ENCODE measurements at places on chromosomes 4 and X. TPM values are rescaled to one million over a fixed set of nuclear protein-coding genes. Genes with fewer than 3 reads are reported as not detected.

Gene UGT2B7
- total RNA-seq: 0.24 TPM

Gene ASB12
- total RNA-seq: 0.46 TPM

Gene EXOC1L
- not detected for total RNA-seq

Gene EPHA5
- not detected for total RNA-seq

Gene MTNR1A
- not detected for total RNA-seq

Gene ADAM29
- total RNA-seq: not detected

Gene MAGEA4
- total RNA-seq: not detected

Gene GAGE12E
- not detected for total RNA-seq

DNA sequence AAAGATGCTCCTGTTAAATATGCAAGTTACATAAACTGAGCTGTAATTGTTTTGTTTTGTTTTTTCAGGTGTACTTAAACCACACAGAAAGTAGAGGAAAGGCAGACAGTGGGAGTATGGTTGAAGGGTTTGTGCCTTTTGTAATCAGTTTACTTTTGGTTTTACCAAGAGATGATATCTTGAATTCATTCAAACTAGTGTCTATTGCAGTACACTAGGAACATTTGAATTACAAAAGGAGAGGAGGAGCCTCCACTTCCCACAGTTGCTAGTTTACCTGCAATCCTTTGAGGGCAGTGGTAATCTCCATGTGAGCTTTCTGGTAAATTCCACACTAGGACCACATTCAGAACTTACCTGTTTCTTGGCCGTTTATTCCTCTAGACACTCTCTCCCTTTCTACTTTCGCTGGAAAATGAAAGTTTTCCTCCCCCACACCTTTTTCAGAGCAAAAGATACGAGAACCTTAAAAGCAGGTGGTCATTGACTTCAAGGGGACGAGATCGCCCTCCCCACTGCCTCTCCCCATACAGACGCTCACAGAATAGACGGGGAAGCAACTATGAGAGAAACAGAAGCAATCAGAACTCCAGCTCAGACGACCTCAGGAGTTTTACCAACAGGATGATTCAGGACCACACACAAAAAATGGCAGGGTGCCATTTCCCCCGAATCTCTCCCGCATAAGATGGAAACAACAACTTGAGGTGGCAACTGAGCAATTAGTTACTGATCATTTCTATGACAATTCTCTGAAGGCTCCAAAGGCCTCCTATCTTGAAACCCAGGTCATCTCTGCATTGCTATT lies 3.3 kb downstream of the RBM47 start:
- no peaks in the 10 kb centered on the region for H3K36me3 ChIP-seq
- no peaks in the 10 kb centered on the region for H3K27me3 ChIP-seq
- H3K4me1 ChIP-seq: peaks cover 9% of the 10 kb centered on the region
- H3K4me3 ChIP-seq: no peak overlapping the region

GRCh38 chr4:94595013-94595412 lies 143.3 kb downstream of the PDLIM5 start:
- H3K27me3 ChIP-seq: no peaks in the 10 kb centered on the region
- no peak for DNase-seq
- peaks cover 8% of the 10 kb centered on the region for H3K4me1 ChIP-seq

DNA sequence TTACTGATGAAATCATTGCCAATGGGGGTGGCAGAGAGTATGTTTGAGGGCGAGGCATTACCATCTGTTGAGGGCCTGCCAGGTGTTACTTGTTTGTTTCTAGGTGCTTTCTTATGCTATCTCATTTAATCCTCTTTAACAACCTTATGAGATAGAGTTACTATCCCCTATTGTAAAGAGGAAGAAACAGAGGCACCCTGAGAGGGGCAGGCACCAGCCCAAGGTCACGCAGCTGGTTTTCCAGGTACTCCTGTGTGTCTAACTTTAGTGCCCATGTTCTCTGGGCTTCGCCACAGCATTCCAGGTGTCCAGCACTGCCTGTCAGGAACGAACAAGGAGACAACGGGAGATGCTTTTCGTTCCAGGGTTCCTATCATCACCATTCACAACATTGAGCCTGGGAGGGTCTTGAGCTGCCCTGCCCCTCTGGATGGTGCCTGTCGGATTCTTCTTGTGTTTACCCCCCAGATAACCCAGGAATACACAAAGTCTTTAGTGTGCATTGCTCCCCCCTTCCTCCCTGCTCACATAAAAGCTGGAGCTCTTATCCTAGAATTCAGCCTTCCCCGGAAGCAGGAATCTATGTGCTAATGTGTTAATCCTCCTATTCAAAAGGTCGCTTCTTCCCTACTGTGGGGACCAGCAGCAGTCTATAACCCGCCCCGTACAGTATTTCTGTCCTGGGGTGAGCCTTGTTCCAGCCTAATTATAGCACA lies 24.9 kb upstream of the GPC4 start:
- no peak overlapping the region for H3K4me3 ChIP-seq
- no peak overlapping the region for H3K27ac ChIP-seq
- H3K27me3 ChIP-seq: no peaks in the 10 kb centered on the region
- no peaks in the 10 kb centered on the region for H3K36me3 ChIP-seq

DNA sequence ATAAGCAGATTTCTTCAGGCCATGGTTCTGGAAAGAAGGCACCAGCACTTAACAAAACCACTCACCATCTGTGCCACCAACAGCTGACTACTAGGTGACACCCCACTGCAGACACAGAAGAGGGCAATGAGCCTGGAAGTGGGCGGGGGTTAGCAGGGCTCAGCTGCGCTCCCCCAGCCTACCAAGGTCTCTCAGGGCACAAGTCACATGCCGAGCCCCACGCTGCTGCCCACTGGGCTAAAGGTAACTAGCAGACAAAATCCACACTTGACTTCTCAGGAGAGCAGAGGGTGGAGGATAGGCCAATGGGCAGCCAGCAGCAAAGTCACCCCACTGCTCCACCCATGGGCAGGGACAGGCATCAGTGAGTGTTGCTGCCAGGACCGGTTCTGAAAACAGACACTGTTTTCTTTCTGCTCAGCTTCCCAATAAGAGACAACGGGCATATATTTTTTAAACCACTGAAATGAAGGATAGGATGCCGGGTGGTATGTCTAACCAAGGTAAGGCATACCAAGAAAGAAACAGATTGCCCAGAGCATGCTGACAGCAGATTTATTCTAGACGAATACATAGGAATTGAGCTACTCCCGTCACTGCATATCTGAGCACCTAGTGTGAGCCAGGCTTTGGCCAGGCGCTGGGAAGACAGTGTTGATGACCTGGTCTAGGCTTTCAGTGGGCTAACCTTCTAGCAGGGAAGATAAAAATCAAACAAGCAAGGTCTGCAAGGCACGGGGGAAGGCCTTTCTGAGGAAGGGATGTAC lies 20.1 kb downstream of the ACSL1 start:
- peak; percentile 52 for DNase-seq
- peaks cover 8% of the 10 kb centered on the region for H3K4me1 ChIP-seq
- peak overlapping the region; percentile 80 for H3K27ac ChIP-seq
- peak overlapping the region; percentile 38 for H3K4me3 ChIP-seq
- peaks cover 18% of the 10 kb centered on the region for H3K36me3 ChIP-seq

DNA sequence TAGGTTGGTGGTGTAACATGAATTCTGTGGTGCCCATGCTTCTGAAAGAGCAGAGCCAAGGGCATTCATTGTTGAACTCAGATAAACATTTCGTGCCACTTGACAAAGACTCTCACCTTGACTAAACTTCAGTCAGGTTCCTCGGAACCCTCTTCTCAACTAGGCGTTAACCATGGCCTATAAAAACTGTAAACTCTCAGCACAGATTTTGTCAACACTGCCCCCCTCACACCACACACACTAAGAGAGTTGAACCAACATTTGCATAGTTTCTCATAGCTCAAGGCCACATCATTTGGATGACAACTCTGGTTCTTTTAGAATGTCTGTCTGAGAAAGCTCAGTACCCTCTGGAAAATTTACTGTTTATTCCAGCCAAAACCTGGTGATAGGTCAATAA lies 28.1 kb downstream of the CASP6 start:
- no peak overlapping the region for H3K4me3 ChIP-seq
- no peaks in the 10 kb centered on the region for H3K27me3 ChIP-seq
- H3K4me1 ChIP-seq: no peaks in the 10 kb centered on the region
- H3K36me3 ChIP-seq: no peaks in the 10 kb centered on the region
- DNase-seq: no peak
